SK-N-MC (cell line): ENCODE measurements at places on chromosomes 11 and 22.
A peak's percentile ranks its signal among the peaks of the same experiment; 100 is the strongest.

GRCh38 chr11:28529046-28529445 lies 420.9 kb downstream of the METTL15 start:
- DNase-seq = no peak

DNA sequence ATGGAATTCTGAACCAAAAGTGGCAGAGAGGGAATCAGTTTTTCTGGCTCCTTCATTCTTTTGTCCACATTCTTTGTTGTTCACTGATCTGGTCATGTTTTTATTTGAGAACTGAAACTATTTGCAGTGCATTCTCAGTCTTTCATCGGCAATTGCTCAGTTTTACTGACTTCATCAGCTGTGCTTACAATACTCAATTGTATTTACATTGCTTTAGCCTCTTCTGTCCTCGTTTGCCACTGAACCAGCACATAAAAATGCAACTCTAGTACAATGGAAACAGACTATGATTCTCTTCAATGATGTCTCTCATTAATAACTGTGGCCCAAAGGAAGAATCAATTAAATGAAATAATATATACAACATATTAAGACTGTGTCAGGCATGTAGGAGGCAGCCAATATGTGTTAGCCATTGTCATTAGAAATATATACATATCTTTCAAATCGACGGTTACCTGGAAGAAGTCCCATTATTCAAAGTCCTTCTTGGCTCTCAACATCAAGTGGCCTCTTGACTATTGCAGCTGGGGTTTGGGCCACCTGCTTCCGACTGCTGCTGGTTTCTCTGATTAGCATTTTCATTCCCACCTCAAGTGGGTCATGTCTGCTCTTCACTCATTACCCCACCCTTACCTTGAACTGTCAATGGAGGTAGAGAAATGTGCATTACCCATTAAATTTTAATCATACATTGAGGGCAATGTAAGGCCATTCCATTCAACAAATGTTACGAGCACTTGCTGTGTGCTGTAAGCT lies 600.1 kb downstream of the INSC start:
- DNase-seq = no peak

- DNase-seq = no peak
Observed at GRCh38 chr11:41289408-41289807, 170.0 kb downstream of the LRRC4C start.

- no peak for DNase-seq
Observed at GRCh38 chr22:45946805-45947600, 30.0 kb downstream of the WNT7B start.

GRCh38 chr11:117022526-117022925 lies 75.7 kb downstream of the SIK3 start:
- DNase-seq = no peak

DNA sequence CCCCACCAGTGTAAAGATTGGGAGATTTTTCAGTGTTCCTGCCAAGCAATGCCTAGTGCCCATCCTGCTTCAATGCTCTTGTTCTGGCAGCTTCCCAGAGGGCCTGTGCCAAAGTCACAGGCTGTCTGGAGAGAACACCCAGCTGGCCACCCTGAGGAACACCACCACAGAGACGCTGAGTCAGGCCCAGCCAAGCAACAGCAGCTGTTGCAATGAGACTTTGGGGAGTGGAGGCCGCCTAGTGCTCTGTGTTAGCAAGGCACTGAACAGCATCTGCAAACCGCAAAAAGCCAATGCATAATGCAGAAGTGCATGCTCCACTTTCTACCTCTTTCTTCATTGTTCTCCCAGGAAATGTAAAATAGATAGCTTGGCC lies 168.1 kb downstream of the NXPE2 start:
- no peak for DNase-seq

DNA sequence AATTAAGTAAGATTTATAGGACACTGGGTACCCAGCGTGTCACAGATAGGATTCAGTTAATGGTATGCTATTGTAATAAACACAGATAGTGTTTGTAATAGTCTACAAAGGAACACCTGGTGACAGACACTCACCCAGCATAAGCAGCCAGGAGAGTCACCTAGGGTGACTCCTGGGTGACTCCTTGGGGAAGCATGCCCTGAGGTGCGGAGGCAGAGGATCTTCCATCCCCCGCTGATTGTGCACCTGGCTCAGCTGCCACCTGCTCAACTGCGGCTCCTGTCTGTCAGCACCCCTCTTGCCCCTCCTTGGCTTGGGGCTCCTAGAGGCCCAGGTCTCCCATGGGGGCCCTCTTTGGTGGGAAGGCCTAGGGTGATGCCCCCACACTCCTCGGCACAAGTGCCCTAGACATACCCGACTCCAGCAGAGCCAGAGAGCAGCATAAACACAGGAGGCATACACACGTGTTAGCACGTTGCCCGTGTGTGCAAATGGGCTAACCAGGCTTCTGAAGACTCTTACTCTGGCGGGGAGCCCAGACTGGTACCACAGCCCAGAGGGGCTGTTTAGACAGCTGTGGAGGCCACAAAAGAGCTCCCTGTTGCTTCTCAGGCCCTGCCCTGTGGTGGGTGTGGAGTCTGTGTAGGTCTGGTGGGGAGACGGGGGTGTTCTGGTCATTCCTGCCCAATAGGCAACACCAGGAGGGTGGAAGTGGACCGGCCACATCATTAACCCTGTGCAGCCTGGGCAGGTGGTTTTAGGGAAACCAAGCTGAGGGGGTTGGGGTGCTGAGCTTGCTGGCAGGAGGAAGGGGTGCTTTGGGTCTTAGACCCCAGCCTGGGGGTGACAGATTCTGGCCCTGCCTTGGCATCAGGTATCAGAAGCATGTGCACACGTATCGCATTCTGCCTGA lies 3.0 kb downstream of the INPPL1 start:
- no peak for DNase-seq

GRCh38 chr11:92154611-92155010 lies 70.0 kb upstream of the FAT3 start:
- DNase-seq = no peak

- peak; percentile 64 for DNase-seq
Observed at GRCh38 chr11:32088117-32088941, 2.5 kb upstream of the RCN1 start.
